ENCODE measurements at places on chromosomes 13 and 19.

- no peak for DNase-seq
Observed at GRCh38 chr19:18961767-18962620, 21.0 kb upstream of the HOMER3 start.

DNA sequence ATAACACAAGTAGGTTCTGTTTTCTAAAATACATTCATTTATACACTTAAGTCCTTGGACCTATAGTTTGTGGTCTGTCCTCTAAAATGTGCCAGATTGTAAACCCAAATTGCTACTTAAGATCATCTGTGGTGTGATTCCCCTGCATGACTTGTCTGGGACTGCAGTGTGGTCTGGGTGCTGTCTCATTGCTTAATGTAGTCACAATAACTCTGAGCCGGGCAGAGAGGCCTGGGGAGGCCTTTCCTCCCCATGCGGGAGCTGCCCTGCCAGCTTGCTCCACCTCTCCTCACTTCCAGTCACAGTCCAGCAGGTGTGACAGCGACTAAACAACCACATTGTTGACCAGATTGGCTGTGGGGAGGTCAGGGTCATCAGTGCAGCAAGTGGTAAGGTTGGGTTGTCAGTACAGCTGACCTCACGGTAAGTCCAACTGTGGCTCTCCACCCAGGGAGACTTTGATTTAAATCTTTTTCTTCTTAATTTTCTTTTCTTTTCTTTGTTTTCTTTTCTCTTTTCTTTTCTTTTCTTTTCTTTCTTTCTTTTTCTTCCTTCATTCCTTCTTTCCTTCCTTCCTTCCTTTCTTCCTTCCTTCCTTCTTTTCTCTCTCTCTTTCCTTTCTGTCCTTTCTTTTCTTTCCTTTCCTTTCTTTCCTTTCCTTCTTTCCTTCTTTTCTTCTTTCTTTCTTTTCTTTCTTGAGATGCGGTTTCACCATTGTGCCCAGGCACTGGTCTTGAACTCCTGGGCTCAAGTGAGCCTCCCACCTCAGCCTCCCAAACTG lies 4.4 kb upstream of the TUBA3C start:
- no peak for DNase-seq

- no peak for DNase-seq
Observed at GRCh38 chr19:7195046-7195445, 99.2 kb downstream of the INSR start.

GRCh38 chr19:23665651-23666410 lies 21.2 kb downstream of the ZNF675 start:
- no peak for DNase-seq

DNA sequence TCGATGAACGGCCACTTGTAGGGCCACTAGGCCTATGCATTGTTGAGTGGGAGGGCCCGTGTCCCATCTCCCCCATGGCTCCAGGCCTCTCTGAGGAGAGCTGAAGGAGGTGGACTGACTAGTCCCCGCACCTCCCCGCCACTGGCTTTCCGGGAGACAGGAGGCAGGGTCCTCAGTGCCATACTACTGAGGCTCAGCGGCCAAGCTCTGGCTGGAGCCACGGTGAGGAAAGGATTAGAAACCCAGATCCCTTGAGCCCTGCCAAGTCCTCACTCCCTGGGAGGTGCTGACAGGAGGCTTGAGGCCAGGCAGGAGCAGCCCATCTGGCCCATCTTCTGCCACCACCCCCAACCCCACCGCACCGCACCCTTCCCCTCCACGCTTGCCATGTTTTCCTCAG lies 29.0 kb downstream of the CCDC8 start:
- DNase-seq: no peak

GRCh38 chr13:47216176-47216822 lies 319.4 kb upstream of the HTR2A start:
- no peak for DNase-seq

- DNase-seq: no peak
Observed at GRCh38 chr13:32247887-32248286, 67.3 kb downstream of the ZAR1L start.

- no peak for DNase-seq
Observed at GRCh38 chr19:56547535-56547934, 8.8 kb downstream of the ZFP28 start.

DNA sequence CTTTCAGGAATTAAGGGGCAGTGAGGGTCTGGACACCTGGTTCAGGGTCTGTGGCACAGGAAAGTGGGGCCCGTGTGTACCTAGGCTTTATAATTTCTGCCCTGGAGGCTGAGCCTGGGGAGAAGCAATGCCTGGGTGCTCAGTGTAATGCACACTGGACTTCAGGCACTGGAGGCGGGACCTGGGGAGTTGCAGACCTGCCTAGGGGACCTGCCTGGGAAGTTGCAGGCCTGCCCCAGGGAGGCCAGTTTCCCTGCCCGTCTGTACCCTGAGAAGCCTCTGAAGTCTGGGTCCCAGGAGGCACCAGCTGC lies 2.5 kb upstream of the TMEM59L start:
- no peak for DNase-seq

DNA sequence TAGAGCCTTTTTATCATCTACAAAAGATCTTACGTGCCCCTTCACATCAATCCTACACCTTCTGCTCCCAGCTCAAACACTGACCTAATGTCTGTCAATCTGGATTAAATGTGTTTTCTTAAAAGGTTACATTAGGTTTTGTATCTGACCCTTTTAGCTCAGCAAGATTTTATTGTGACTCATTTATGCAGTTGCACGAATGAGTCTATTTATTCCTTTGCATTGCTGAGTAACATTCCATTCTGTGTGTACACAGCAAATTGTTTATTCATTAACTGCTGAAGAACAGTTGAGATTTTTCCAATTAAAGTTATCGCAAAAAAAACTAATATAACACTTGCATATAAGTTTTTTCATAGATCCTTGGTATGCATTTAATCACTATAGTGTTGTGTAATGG lies 253.9 kb upstream of the GPC6 start:
- DNase-seq: no peak

DNA sequence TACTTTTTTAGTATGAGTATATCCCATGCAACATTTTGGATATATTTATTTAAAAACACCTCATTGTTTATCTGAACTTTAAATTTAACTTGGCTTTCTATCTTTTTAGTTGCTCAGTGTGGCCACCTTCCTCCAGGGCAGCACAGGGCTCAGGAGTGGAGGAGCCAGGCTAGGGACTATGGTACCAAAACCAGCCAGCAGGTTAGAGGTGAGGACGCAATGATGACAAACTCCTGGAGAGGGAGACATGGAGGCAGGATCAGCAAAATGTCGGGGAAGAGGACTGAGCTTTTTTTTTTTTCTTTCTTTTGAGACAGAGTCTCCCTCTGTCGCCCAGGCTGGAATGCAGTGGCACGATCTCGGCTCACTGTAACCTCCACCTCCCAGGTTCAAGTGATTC lies 29.6 kb upstream of the CALM3 start:
- DNase-seq: no peak

DNA sequence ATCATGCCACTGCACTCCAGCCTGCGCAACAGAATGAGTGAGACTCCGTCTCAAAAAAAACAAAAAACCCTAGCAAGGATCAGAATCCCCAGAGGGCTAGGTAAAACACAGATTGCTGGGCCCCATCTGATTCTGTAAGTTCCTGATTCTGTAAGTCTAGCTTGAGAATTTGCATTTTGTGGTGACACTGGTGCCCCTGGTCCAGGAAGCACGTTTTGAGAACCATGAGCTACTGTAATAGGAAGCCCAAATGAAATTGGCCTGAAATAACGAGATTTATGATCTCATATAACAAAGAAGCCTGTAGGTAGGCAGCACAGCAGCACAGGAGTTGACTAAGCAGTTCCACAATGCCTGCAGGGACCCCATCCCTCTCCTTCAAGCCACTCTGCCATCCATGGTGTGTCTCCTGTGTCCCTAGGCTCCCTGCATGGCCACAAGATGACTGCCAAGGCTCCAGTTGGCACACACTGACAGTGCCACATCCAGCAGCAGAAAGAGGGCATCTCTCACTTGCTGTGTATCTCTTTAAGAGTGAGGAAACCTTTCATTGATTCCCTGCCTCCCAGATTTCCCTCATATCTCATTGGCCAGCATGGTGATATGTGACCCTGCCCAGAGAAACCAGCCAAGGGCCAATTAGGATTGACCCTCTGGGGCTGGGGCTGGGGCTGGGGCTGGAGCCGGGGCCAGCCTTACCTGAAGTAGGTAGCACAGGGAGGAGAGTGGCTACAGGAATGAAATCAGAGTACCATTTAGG lies 21.7 kb downstream of the SIPA1L3 start:
- no peak for DNase-seq

- no peak for DNase-seq
Observed at GRCh38 chr13:65499256-65499655, 1730.9 kb downstream of the PCDH9 start.

- no peak for DNase-seq
Observed at GRCh38 chr13:50917572-50917971, 8.0 kb downstream of the RNASEH2B start.

DNA sequence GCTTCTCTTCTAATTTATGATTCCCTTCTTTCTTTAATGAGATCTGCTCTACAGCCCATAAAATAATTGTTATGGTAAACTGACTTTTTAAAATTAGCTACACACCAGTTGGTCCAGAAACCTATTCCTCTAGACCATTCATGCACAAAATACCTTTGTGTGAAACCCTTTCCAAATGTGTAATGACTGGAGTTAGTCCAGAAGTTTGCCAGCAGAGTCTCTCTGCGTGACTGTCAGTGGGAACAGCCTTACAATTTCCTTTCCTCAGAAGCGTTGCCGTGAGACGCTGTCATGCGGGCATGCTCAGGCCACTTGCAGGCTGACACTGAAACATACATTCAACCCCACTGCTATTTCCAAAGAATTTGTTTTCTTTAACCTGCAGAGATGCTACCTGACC lies 965.2 kb downstream of the PCDH9 start:
- no peak for DNase-seq

GRCh38 chr13:110924639-110924934 lies 9.7 kb upstream of the ANKRD10 start:
- DNase-seq: no peak

DNA sequence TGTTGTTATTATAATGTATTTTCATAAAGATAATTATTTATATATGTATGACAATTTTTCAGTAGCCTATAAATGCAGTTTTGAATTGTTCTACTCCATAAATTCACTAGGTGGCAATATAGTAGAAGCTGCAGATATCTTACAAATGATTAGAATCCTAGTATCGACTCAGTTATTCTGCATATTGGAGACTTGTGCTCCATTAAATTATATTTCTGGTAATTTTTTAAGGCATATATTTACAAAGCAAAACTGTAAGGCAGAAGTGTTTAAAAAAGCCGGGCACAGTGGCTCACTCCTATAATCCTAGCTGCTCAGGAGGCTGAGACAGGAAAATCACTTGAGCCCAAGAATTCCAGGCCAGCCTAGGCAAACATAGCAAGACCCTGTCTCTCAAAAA lies 58.7 kb downstream of the DPY19L3 start:
- no peak for DNase-seq

DNA sequence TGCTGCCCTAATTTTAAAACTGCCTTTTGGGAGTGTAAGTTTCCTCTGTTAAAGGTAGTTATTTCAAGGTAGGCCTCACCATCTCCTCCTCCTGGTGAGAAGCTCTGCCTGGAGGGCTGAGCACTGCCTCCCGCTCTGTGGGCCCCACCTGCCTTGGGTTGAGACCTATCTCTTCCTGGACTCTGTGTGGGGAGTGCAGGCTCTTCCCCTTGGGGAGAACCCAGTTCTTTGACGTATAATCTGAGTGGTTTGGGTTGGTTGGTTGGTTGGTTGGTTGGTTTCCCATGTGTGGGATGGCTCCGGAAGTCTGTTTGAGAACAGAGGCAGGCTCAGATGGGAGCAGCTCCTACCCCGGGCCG lies 39.1 kb downstream of the ACTN4 start:
- no peak for DNase-seq

DNA sequence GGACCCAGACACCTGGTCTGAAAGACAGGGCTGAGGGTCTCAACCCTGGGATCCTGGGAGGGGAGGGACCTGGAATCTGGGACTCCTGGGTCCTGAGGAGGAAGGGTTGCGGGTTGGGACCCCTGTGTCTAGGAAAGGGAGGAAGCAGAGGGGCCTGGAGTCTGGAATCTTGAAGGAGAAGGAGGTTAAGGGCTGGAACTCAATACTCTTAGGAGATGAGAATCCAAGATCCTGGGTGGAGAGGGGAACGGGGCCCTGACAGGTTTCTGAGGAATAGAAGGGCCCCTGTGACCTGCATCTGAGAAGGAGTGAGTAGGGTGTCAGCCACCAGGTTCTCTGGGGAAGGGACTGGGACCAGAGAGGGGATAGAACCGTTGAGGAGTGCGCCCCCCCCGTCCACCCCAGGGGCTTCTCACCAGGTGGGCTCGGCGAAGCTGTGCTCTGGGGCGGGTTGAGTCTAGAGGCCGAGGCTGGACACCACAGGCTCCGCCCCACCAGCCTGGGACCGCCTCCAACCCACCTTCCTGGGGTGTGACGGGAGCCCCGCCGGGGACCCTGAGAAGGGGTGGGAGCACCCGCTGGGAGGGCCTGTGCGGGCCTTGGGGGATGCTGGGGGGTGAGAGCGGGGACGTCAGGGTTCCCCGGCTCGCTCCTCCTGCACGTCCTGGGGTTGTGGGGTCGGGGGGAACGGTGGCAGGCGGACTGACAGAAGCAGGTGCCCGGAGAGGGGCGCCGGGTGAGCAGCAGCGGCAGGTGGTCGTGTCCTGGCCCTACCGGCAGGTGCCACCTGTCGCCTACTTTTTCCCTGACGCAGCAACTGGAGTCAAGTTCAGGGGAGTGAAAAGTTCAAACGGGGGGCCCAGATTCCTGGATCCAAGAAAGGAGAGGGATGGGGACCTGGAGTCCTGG lies at the start of gene MAMSTR:
Gene MAMSTR, minus strand, starts transcription at position 463 of the 909 bp plus-strand sequence. CDS start 694 bp downstream, outside the sequence.
- no peak for DNase-seq

GRCh38 chr19:13978351-13979243 lies 26.3 kb downstream of the DCAF15 start:
- no peak for DNase-seq

GRCh38 chr19:37905946-37906868 lies at the start of gene WDR87:
WDR87 (minus strand) TSS chr19:37906594; CDS start chr19:37898239, 8,355 bp downstream.
- no peak for DNase-seq

- no peak for DNase-seq
Observed at GRCh38 chr19:51342631-51343569, 961 bp upstream of the VSIG10L start.

- no peak for DNase-seq
Observed at GRCh38 chr19:15372470-15372869, 7.1 kb downstream of the AKAP8 start.

GRCh38 chr19:32241932-32242710 lies 103.3 kb upstream of the ZNF507 start:
- DNase-seq: no peak

- DNase-seq: no peak
Observed at GRCh38 chr13:109415057-109415456, 371.3 kb downstream of the IRS2 start.

DNA sequence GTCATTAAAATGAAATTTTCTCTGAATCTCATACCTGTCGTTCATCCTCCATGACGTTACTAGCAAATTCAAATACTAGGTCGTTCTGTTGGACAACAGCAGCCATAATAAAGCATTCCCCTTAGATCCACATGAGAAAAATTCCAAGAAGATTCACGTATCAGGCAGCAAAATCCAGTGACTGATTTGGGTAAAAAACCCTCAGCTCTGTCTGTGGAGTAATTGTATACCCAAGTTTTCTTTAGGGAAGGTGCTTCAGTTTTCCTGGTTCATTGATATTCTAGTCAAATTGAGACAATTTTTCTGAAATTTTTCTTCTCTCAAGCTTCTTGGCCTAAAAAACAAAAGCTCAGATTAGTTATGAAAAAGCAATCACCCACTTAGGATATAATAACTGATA lies 37.2 kb downstream of the ELF1 start:
- no peak for DNase-seq
